ENCODE measurements at places on chromosomes 7 and 10.

GRCh38 chr10:105192861-105193260 is 551.8 kb downstream of the SORCS3 start:
- DNase-seq = no peak

DNA sequence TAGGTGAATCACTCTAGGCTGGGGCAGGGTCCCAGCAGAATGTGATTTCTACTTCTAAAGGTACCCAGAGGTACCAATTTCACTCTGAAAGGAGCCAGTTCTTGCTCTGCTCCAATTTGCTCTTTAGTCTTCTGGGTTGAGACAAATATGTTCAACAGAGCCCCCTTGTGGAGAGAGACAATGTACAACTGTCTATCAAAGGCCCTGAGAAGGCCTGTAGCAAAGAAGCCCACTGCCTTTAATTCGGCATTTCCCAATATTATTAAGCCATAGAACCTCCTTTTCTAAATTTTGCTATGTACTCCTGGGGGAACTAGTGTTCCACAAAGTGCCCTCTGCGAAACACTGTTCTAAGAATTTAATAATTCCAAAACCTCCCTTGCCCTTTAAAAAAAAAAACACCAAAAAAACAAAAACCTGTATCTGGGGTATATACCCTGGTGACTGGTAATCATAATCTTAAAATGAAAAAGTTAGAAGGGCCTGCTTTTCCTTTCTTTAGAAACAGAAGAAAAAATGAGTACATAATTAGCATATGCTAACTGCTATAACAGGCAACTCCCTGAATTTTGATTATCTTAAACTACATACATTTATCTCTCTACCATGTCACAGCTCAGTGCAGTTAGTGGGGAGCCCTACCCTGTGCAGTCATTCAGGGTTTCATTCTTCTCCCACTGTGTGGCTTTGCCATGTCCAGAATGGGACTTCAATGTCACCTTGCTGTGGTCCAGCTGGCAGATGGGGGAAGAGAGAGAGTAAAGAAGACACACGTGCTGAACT is 160.9 kb upstream of the BMPER start:
- DNase-seq = peak; percentile 10

DNA sequence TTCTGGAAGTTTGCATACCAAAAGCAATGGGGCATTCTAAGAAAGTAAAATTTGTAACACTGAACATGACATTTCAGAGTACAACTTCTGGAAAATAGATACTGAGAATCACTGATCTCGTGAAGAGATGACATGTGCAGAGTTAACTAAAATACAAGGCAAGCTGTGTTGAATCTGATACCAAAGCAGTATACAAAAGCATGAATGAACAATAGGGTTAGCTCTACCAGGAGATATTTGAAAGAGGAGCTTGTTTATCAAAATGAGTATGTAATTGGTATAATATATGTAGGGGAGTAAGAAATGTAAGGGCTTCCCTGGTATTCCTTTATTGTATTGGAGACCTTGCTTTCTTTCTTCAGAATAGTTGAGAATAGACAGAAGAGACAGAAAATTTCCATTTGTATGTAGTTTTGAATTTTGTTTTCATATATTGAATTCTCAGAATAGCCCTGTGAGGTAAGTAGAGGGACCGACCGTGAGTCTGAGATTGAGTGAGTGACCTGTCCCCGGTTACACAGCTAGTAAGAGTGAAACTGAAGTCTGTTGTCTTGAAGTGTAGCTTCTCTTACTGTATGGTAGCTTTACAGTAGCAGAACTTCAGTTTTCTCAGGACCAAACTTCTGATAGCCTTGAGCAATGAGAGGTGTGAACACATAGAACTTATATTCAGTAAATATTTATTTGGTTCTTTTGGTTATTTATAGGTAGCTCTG is 5.0 kb downstream of the HBP1 start:
- no peak for DNase-seq

DNA sequence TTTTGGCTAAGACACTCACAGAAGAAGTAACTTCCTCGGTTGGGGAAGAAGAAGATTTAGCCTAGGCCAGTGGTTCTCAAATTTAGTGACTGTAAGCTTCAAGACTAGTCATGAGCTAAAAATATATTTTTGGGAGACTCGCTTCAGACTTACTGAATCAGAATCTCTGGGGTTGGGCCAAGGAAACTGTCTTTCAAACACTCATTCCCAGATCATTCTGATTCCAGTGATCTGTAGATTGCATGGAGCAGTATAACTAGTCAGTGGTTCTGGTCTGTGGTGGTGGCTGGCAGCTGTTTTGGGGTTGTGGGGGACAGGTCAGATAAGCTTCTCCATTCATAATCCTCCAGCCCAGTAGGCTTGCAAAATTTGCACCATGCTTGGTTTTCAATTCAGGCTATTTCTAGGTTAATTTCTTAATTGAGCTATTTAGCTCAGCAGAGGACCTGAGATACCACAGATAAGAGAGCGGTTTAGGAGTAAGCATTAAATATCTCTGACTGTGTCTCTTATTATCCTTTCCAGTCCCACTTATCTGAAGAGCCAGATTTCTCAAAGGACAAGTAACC is 3.8 kb upstream of the KAT6B start:
- no peak for DNase-seq

DNA sequence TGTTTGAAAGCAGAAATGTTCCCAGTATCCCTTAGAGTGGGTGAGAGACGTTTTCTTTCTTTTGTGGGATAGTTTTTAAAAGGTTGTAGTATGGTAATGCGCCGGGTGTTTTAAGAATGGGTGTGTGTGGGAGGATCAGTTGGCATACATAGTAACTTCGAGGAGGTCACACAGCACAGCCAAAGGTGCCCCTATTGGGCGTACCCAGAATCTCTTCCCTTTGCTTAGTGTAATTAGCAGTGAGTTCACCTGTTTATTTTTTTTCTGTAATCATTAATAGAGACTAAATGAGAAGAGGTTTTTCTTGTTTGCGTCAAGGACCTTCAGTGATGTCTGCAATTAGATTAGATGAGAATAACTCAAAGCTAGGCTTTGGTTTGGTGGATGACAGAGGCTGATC is 1.5 kb downstream of the PLEKHA8 start:
- DNase-seq = no peak

- DNase-seq = no peak
These were observed 4.3 kb upstream of the MICU1 start for GRCh38 chr10:72630144-72630543.

Measured in activated naive CD4-positive, alpha-beta T cell treated with anti-CD3 and anti-CD28 coated beads, Interleukin-2, amount 50 U/mL, for 72 hours (primary cell).